ENCODE measurements at places on chromosomes 4 and X.

GRCh38 chr4:4721636-4722035 lies 137.8 kb upstream of the MSX1 start:
- DNase-seq = no peak

GRCh38 chr4:139934057-139934707 lies 219.8 kb downstream of the MAML3 start:
- DNase-seq = no peak

GRCh38 chrX:134139090-134139489 lies 97.9 kb upstream of the CCDC160 start:
- DNase-seq = no peak

GRCh38 chr4:157804986-157805385 lies 367.8 kb downstream of the GASK1B start:
- no peak for DNase-seq

DNA sequence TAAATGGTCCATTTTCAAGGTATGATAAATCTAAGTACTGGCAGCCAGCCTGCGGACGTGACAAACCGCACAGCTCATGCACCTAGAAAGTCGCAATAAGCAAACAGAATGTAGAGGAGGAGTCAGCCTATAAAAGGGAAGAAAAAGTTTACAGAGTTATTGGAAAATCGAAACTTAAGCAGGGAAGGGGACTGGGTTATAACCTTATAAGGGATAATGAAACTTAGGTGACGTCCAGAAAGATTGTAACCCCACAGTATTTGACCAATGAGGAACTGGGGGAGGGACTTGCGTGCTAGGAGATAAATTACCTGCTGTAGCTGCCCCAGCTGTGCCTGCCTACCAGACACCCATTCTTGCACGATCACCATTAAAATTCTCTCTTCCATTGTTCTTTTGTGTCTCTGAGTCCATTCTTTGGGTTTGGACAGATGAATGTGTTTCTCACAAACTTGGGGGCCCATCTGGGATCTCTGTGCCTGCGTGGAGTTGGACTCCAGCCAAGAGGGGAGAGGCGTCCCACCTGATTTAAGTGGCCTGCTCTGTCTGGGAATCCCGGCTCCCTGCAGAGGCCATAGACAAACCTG lies 61.0 kb downstream of the ZCCHC12 start:
- DNase-seq = no peak

- no peak for DNase-seq
Observed at GRCh38 chr4:10006601-10007435, 14.5 kb downstream of the SLC2A9 start.

DNA sequence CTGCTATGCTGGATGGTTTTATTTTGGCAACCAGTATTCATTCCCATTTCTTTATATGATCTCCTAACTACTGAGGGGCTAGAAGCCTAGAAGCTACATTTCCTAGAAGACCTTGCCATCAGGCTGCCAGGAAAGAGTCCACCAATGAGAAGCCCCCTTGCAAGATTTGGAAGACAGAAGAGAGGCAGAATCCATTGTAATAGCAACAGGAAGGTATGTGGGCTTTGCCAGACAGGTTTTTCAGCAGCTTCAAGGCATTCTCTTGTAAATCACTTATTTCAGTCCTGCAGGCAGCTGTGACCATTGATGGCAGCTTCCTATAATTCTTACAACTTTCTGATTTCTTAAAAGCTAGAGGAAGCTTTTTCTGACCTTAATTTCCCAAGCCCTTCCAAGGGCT lies 148.3 kb upstream of the NHS start:
- DNase-seq = no peak

GRCh38 chr4:110190249-110190648 lies 8.2 kb downstream of the ELOVL6 start:
- DNase-seq = no peak

GRCh38 chr4:85741921-85742591 lies 267.1 kb downstream of the ARHGAP24 start:
- DNase-seq = no peak

DNA sequence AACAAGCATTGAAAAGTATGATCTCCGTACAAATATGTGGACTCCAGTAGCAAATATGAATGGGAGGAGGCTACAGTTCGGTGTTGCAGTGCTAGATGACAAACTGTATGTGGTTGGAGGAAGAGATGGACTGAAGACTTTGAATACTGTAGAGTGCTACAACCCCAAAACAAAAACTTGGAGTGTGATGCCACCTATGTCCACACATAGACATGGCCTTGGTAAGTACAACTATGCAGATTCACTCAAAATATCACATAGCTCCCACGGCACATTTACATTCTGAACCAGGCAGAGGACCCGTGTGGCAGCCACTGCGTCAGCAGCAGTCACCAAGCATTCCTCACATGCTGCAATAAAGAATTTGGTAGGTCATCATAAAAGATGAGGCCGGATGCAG lies 41.3 kb downstream of the KLHL5 start:
- no peak for DNase-seq

DNA sequence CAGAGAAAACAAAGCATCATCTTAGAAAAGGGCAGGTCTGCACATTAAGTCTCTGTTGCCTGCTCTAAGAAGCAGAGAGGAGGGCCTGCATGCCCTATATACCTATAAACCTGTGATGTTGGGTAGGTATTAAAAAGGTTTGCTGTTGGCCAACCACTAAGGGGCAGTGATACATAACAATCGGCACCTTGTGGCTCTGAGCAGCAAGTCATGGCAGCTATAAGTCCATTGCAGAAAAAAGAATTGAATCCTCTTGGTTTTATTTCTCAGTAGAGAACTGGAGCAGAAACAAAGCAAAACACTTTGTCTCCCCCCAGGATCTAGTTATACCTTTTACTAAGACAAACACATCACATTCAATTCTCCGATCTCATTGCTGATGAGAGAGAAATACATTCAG lies 1364.4 kb downstream of the STIM2 start:
- DNase-seq = no peak

DNA sequence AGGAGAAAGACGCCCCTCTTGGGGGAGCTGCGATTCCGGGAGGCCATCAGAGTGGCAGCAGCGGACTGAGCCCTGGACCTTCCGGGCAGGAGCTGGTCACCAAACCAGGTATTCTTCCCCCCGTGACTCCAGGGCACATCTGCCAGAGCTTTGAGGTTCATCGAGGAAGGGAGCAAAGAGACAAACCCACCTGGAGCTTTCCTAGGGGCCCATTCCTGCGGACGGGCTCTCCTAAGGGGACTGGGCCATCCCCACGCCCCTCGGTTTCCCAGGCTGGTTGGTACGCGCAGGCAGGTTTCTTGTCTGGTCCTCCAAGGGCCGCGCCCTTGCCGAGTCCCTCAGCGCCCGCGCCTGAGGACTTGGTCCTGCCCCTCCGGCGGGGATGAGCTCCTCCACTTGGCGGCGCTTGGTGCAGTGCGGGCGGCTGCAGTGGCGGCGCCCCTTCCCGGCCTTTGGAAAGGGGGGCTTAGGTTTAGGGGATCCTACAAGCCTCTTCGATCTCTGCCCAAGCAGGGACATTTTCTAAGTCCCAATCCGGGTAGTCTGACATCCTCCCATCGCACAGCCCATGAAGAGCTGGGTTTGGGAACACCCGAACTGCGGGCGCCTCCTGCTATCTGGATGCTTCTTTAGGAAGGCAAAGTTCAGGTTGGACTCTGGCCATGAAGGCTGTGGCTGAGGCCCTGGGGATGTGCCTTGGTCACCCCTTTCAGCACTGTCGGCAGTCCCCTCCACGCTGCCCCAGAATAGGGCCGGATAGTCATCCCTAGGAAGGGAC lies 538 bp downstream of the STBD1 start:
- no peak for DNase-seq

GRCh38 chr4:143618811-143619210 lies 81.7 kb downstream of the FREM3 start:
- no peak for DNase-seq

DNA sequence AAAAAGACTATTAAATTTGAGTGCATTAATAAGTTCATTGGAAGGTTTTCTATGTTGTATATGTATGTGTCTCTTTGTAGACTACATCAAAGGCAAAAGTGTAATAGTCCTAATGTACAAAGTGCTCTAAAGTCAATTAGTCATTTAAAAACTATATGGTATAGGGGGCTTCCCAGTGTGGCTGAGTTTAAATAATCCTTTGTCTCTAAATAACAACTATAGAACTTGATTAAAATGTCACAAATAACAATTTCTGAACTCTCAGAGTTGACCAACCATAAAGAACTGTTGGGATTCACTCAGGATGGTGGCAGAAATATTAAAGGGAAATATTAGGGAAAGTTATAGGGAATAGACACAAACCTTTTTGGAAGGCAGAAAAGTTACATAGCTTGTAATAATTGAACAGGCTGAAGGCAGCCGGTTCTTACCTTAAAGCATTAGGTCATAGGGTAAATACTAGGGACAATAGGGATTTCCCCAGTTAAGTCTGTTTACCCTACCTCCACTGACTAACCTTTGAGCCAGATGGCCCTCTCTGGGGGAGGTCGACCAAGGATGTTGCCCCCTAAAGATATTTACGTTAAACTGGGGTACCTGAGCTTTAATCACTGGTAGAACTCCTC lies 1054.2 kb downstream of the ARAP2 start:
- no peak for DNase-seq

DNA sequence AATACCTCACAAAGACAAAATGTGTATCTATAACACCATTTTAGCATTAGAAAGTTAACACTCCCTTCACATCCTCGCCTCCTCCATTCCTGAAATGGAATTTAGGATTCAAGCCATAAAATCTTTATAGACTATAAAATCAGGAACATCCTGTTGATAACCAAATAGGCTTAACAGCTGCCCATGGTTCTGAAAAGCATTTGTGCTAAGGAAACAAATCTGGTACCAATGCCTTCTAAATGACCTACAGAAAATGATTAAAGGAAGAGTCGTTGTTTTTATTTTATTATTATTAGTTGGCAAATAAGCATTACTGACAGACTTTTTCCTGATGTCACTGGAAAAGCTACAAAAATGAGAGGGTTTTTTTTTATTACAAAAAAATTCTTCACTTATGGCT lies 79.8 kb downstream of the PAPSS1 start:
- no peak for DNase-seq

DNA sequence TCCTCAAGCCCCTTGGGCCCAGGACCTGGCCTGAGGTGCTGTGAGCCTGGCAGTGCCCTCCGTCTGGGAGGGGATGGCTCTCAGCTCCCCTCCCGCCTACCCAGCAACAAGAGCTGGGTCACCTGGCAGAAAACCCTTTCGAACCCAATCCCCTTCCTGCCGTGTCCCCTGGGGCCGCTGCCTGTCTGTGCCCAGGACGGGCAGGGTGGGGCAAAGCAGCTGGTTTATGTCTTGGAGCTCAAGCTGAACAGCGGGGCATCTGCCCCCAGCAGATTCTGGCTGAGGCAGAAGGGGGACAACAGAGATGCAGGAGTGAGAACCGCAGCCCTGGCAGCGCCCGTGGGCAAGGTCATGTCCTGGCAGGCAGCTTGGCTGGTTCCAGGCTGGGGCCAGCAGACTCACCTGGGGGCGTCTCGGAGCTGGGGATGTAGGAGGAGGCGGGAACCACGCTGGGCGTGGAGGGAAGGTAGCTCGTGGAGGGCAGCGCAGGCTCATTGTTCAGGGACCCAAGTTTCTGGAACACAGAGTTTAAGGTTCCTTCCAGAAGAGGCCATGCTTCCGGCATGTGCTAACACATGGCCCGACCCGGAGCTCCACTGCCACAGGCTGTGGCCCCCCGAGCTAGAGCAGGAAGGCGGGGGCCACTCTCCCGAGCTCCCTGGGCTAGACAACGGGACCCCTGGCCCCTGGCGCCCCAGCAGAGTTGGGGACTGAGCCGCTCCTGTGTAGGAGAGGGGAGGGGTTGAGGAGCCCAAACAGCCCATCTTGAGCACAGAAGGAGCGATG lies 24.2 kb downstream of the NELFA start:
- DNase-seq = no peak

DNA sequence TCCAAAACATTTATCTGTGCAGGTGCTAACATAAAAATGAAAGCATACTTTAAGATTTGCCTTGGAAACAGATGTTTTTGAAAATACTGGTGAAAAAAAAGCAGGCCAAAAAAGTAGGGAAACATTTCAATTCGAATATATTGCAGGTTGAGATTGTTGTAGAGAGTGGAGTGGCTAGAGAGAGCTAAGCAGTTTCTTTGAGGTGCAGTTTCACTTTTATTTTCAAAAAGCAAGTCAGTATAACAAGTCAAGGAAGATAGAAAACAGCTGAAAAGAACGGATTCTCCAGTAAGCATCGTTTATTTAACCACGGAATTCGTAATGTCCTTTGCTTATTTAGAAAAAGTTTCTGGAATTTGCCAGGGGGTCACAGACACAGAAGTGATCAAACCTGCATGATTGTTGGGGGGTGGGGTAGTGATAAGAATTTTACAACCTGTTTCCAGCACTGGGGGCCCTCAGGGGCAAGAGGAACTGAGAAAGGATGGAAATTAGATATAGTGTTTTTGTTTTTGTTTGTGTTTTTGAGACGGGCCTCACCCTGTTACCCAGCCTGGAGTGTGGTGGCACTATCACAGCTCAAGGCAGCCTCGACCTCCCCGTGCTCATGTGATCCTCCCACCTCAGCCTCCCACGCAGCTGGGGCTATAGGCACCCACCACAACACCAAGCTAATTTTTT lies 175.0 kb downstream of the TENM3 start:
- no peak for DNase-seq

GRCh38 chr4:33780952-33781791 lies 2463.1 kb downstream of the ARAP2 start:
- DNase-seq = no peak

- no peak for DNase-seq
Observed at GRCh38 chrX:135094726-135095125, 25.6 kb downstream of the ETDB start.

DNA sequence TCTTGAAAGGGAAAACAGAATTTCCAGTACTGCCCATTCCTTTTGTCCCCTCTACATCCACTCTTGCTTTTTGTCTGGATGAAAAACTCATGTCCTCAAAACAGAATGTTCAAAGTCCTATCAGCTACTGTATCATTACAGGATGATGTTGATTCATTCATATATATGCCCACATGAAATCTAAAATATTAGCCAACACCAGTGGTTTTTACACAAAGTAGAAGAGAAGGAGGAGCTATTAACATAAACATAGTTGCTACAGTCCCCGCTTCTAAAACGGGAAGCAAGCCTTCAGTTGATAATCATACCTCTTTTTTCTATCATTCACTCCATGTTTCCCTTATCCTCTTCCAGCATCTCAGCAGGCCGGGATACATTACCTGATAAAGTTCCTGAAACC lies 7.7 kb upstream of the THOC2 start:
- DNase-seq = no peak

Measured in HL-60 (cell line).